ENCODE measurements at places on chromosomes 7 and 10.

- DNase-seq, result no peak
Measured at GRCh38 chr7:2947058-2947780, 96.4 kb downstream of the CARD11 start.

DNA sequence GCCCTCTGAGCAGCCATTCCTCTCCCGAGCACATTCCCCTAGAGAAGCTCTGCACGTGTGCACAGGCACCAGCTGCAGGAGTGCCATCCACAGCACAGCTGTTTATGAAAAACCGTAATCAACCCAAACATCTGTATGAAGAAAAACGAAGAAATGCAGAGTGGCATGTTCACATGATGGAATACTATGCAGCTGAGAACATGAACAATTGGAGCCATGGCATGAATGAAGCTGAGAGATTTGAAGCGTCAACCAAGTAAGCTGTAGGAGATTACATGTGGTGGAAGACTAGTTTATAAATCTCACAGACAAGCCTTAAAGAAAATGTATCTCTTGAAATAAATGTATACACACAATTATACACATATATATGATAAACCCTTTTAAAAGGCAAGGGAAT lies 176.5 kb downstream of the EBF3 start:
- DNase-seq, result no peak

DNA sequence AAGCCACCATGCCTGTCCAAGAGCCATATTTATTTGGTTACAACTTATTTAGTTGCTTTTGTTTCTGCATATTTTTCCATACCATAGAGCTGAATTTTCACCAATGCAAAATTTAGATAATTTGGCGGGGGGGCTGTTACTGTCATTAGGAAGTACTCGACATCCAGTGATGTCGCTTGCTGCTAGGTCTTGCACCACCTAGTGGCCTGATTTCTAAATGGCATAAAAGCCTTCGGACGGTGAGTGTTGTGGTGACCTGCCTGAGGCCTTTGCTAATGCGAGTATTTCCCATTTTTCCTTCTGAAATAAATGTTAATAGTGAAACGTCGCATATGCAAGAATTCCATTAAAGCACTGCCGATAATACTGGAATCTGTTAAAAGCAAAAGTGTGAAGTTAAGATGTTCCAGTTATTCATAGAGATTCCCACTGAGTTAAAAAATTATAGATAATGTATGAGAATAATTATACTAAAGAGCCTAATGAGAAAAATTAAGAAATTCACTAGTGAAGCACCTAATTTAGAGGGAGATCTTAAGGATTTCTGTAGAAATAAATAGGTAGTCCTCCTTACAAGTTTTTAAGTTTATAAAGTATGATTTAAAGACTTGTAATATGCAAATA lies 86.1 kb upstream of the DNAJB6 start:
- no peak for DNase-seq

- no peak for DNase-seq
Measured at GRCh38 chr7:28036696-28037095, 143.9 kb downstream of the JAZF1 start.

- no peak for DNase-seq
Measured at GRCh38 chr10:60429084-60429849, 39.6 kb upstream of the ANK3 start.

GRCh38 chr10:86592413-86592812 lies 61.9 kb upstream of the OPN4 start:
- DNase-seq, result no peak

- DNase-seq, result no peak
Measured at GRCh38 chr10:62451611-62451975, 77.4 kb downstream of the ZNF365 start.

DNA sequence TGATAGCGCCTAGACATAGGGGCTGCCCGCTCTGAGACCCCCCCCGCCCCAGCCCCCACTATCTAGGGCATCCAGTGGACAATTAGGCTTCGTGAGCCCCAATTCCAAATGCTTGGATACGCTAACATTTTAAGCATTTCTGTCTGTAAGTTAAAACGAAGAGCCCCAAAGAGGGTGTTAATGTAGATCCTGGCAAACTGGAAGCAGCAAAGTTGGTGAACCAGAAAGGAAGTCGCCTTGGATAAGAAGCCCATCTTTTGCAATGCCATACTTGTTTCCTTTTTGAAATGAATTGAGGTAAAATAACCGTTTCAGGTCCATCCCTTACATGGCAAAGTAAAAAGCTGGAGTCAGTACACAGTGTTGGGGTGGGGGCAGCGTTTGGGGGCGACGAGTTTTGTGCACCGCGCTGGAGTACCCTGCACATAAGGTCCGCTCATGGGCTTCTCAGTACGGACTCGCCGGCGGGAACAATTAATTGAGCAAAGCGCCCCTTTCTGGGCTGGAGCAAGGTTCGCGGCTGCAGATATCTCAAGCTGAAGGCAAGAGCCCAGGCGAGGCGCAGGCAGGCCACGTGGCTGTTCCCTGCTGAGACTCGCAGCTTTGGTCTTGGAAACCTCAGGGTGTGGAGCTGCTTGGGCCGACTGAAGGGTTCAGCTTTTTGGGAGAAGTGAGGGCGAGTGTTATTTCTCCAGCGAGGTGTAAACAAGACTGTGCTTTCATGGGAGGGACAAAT lies 1.4 kb upstream of the TWIST1 start:
- DNase-seq, result no peak

- no peak for DNase-seq
Measured at GRCh38 chr7:148230296-148230695, 360.3 kb upstream of the C7orf33 start.

DNA sequence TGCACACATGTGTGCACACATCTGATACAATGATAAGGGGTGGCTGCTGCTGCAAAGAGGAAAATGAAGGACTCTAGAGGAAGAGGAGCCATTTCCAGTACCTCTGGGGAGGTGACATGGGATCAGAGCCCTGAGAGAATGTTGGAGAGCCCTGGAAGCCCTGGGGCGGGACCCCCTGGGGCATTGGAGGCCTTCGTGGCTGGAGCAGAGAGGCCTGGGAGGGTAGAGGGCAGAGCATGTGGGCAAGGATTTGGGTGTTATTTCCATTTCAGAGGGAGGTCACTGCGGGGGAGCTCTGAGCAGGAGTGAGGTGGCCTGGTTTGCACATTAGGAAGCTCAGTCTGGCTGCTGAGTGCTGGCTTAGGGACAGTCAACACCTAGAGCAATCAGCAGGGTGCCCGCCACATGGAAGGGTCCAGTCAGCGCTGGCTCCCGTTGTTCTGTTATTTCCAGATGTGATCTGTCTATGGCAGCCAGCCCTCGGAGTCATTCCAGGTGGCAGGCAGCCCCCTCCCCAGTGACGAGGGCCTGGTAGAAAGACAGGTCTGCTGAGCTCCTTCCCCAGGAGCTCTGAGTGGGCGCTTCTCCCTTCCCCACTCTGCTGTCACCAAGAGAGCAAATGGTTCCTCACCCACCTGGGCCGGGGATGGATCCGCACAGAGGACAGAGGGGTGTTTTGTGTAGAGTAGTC lies 24.1 kb upstream of the BTBD16 start:
- no peak for DNase-seq

DNA sequence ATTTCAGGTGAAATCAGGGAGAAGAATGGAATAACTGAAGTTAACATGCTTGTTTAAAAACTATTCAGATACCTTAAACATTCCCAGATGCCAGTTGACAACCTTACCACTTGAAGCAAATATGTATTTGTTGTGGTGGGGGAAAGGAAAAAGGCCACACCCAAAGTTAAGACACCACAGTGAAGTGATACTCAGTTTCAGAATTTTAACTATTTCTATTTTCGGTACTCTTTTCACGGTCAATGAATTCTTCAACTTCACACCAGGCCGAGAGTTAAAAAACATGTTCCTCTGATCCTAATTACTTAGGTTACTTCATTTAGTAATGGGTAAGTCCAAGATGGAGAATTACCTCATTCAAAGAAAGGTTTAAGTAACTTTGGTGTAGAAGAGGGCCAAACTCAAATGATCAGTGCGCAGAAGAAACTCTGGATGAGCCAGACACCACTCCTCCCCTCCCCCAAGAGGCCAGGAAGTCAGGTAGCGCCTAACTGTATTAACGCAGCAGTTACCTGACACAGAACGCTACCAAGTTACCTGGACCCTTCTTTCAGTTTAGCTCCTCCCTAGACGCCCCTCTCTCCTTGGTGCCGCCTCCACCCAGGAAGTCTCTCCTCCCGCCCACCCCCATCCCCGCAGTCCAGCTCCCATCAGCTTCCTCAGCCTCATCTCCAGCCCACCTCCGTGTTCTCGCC lies 700 bp downstream of the MTPN start:
- DNase-seq, result peak; percentile 1

GRCh38 chr7:155972247-155972646 lies 160.0 kb upstream of the SHH start:
- no peak for DNase-seq

GRCh38 chr7:15475808-15476530 lies 85.8 kb downstream of the AGMO start:
- DNase-seq, result no peak

DNA sequence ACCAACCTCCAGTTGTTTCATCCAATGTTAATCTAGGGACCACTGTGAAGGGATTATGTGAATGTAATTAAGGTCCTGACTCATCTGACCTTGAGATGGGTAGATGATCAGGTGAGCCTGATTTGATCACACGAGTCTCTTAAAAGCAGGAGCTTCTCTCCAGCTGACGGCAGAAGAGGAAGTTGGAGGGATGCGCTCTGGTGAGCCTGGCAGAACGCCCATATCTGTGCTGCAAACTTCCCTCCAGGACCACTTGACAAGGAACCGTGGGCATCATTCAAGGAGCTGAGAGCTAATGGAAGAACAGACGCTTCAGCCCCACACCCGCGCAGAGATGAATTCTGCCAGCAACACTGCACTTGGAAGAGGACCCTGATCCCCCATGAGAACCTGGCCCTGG lies 642.4 kb downstream of the TNS3 start:
- DNase-seq, result no peak

DNA sequence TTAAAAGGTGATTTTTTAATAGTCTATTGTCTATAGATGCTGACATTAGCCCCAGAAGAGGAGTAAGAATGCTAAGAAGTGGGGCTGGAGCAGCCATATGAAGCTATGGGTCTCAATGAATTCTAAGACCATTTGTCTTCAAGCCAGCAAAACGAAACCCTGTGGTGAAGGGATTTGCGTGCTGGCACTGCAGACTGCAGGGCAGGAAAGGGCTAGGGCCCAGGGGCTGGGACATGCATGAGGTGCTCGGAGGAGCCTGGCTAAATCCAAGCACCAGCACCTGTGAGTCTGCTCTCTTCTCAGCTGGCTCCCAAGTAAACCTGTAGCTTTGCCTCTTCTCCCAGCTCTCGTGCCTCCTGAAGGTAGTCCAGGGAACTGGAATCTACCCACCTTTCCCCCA lies 1.3 kb upstream of the NDST2 start:
- no peak for DNase-seq

GRCh38 chr10:86226016-86226415 lies 140.6 kb downstream of the GRID1 start:
- DNase-seq, result no peak

- DNase-seq, result peak; percentile 5
Measured at GRCh38 chr10:118594392-118595063, 920 bp downstream of the PRLHR start.

- peak; percentile 18 for DNase-seq
Measured at GRCh38 chr10:12605580-12606405, 256.4 kb downstream of the CAMK1D start.

DNA sequence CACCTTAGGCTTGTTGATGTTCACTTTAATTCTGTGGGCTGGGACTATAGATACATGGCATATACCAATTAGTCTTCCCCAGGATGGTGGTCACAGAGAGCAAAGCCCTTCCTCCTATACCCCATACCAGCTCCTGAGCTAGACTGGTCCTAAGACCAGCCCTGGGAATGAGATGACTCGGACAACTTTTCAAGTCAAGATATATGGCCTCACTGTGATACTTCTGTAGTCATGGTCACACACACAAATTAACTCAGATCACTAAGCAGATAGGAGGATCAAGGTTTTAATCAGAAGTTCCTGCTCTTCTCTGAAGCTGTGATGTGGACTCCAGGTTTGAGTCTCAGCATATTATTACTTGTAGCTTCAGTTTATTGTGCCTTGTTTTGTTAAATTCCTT lies 53.1 kb downstream of the SLK start:
- no peak for DNase-seq

GRCh38 chr7:85602196-85602595 lies 415.3 kb upstream of the SEMA3D start:
- no peak for DNase-seq

DNA sequence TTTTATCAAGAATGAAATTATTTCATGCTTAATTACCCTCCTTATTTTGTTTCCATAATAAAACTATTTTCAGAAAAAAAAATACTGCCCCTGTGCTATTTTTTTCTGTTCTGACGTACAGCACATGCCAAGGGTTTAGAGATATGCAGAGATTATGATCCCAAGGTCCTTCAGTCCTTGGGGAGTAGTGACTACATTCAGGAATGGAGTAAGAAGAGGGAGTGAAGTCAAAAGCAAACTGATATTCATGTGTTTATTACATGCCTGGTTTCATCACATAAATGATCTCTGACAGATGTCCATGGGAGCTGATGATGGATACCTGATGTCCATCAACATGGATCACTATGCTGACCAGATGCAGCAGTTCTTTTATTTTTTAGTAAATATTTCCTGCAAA lies 17.2 kb downstream of the AKAP9 start:
- DNase-seq, result no peak

GRCh38 chr10:44195112-44196007 lies 189.5 kb downstream of the CXCL12 start:
- no peak for DNase-seq

DNA sequence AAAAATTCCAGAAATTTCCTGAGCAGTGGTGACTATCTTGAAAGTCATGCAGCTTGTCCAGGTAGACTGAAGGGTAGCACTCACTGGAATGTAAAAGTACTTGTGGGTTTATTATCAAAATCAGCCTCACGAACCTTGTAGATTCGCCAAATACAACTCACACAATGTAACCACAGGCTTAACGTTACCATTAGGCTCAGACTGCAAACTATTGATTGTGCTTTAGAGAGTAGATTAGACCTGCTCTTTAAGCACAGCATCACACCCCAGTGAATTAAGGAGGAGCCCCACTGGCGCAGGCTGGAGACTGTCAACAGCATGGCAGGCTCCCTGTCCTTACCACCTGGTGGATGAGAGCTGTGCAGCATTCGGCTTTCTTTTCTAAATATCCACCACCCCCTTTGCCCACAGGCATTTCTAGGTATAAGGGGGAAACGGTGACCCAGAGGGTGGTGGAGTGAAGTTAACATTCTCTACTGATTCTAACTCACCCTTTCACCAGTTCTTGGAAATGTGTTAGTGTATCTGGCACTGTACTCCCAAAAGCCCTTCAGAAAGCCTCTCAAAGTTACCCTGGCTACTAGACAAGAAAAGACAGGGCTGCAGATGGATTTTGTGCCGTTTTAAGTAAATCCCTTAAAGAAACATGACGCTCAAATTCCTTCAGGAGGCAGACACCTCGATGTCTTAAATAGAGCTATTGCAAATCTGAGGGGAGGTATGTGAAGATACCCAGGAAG lies 56.6 kb downstream of the GSDME start:
- no peak for DNase-seq

- DNase-seq, result no peak
Measured at GRCh38 chr7:18320971-18321567, 174.5 kb upstream of the HDAC9 start.

GRCh38 chr10:124156524-124157260 lies 63.3 kb upstream of the CHST15 start:
- DNase-seq, result no peak
